Stimulated activated CD4-positive, alpha-beta T cell treated with anti-CD3 and anti-CD28 coated beads, Interleukin-1b, Interleukin-23, amount 100 ng/mL, for 1 hour (primary cell): ENCODE measurements at places on chromosomes 7 and 10.

GRCh38 chr7:109266610-109267009 is 696.9 kb downstream of the DNAJB9 start:
- no peak for DNase-seq

DNA sequence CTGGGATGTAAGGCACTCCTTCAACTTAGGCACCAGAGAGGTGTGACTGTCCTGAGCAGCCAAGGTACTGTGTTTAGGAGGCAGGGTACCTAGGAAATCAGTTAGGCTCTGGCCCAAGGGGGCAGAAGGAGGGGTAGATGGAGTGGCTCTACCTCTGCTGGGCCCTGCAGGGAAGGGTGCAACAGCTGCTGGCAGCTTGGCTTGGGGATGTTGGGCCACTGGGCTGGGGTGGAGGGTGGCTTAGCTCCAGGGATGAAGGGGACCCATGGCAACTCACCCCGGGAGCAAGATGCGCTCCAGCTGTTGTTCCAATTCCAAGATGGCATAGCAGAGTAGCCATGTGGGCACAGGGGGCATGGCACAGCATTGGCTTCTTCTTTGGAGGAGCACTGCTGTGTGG is 42.1 kb downstream of the NEURL1 start:
- DNase-seq, result no peak

- DNase-seq, result no peak
These were observed 739.1 kb downstream of the MAGI2 start for GRCh38 chr7:78714356-78714755.

- no peak for DNase-seq
These were observed 71.7 kb downstream of the KIF20B start for GRCh38 chr10:89773081-89773480.

- no peak for DNase-seq
These were observed 120.2 kb upstream of the RAB18 start for GRCh38 chr10:27383595-27384542.

- DNase-seq, result peak; percentile 5
These were observed 765 bp downstream of the PFKFB3 start for GRCh38 chr10:6203331-6204062.

DNA sequence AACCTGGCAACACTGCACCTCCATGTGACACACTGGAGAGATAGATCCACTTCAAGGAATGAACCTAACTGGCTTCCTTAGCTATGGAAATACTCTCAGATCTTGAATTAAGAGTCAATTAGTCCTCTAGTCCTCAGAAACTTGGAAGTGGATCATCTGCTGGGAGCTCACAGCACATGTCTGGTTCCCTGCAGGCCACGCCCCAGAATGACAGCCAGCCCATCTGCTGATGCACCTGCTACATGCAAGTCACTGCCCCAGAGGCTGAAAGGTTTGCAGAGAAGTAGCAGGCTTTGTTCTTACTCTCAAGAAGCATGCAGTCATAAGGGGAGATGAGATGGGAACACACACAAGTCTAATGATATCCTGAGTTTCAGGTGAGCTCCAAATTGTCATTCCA is 275.9 kb downstream of the SKAP2 start:
- DNase-seq, result no peak

GRCh38 chr7:143408686-143409561 is at the start of gene EPHA1:
EPHA1 (minus strand) TSS chr7:143408856; CDS start chr7:143408805, 51 bp downstream.
- no peak for DNase-seq

- DNase-seq, result no peak
These were observed 15.8 kb upstream of the UBE3C start for GRCh38 chr7:157122800-157123495.

DNA sequence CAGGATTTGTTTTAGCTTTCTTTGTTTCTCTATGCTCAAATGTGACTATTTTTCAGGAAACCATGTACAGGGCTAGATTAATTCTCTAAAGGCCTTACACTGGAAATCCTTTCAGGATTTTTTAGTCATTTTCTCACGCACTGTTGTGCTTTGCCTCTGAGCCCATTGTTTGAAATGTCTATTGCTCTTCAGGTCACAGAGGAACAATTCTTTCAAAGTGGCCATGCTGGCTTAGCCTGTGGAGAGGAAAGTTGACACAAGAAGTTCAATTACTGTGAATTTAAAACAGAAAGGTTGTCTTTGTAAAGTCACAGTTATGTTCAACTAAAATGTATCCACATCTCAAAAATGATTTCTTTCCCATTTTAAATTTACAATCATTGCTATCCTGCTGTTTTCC is 1071.7 kb upstream of the POT1 start:
- no peak for DNase-seq

DNA sequence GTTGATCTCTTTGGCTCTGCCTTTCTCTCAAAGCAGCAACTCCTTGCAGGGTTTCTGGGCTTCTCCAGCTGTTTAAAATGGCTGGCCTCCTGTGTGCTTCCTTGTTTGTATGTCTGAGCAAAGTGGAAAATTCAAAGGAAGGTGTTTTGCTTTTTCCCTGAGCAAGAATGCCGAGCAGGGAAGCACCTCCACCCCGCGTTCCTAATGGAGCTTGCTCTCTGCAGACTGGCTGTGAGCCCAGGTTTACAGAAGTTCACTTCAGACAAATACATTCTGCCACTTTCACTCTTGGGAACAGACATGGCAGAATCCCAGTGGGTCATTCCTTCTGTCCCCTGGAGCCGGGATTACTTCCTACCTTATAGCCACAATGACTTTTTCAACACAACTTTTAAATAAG is 181.8 kb upstream of the AGK start:
- no peak for DNase-seq

GRCh38 chr10:96299383-96299782 is 4.9 kb upstream of the DNTT start:
- no peak for DNase-seq

DNA sequence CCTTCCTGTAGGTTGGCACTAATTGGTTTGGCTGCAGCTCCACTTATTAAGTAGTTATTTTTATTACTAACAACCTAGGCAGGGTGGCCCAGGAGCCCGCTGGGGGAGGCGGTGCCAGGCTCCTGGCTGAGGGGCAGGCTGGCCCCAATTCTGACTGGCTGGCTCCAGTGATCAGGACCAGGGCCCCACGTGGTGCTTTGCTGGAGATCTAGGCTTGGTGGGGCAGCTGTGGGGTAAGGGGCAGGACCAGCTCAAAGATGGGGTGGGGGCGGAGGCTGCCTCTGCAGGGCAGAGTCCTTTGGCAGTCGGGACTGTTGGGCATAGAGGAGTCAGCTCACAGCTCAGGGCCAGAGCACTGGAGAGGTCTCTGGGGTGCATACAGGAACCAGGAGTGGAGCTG is 2.4 kb downstream of the ASL start:
- DNase-seq, result no peak

- DNase-seq, result no peak
These were observed 339.4 kb upstream of the ZMIZ1 start for GRCh38 chr10:78729366-78729765.

DNA sequence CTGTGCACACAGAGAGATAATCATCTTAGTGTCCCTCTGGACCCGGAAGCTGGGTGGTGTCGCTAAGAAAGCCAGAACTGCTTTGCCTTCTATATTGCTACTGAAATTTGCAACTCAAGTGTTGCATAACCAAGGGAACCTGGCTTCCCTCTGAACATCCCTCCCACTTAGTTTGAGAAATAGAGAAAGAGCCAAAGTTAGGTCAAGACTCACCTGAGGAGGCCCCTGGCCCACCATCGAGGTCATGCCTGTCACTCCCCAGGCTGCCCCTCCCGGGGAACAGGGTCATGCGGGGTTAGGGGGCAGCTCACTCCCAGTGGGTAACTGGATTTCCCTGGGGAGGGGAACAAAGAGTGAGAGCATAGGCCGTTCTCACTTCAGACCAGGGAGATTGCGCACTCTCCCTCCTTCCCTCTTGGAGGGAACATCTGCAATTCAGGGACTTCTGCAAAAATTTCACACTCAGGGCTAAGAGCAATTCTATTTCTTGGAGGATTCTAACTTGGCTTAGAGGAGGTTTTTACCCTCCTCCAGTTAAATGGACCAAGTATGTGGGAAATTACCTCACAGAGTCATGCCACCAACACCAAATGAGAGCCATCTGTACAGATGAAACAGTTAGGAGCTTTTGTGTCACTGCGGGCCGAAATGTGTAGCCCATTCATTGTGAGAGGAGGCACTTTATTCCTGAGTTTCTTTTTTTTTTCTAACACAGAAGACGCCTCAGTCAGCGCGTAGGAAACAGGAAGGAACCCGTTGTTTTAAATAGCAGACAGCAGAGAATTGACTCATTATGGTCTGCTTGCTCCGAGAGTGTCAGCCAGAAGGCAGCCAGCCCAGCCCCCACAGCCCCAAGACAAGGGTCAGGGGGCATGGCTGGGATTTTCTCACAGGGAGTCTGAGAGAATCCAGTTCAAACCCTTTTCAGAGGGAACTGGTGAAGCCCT is 221.3 kb downstream of the ARHGAP12 start:
- peak; percentile 3 for DNase-seq

GRCh38 chr10:121490871-121491519 is 107.2 kb downstream of the FGFR2 start:
- DNase-seq, result no peak

DNA sequence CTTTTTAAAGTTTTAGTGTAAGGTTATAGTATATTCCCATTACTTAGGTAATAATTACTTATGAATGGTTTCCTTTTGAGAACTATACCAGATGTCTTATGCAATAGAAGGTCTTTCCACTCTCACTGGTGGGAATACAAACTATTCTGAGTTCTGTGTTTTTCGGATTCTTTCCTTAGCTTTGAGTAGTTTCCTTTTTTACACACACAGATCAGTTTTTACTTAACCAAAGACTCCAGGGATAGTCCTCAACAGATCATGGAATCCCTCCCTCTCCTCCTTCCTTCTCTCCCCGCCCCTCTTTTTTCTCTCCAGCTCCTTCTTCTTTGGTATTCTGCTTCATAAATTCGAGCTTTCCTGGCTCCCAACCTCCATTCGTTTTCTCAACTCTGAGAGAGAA is 13.3 kb downstream of the COPG2 start:
- DNase-seq, result no peak

DNA sequence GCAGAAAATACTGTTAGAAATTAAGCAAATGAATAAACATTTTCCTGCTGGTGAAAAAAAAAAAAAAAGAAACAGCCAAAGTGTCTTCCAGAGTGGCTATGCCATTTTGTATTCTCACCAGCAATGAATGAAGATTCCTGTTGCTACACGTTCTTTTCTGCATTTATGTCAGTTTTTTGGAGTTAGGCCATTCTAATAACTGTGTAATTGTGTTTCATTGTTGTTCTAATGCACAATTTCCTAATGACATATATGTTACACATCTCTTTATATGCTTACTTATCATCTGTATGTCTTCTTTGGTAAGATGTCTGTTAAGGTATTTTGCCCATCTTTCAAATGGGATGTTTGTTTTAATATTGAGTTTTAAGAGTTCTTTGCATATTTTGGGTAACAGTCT is 213.7 kb downstream of the ITGB1 start:
- no peak for DNase-seq

DNA sequence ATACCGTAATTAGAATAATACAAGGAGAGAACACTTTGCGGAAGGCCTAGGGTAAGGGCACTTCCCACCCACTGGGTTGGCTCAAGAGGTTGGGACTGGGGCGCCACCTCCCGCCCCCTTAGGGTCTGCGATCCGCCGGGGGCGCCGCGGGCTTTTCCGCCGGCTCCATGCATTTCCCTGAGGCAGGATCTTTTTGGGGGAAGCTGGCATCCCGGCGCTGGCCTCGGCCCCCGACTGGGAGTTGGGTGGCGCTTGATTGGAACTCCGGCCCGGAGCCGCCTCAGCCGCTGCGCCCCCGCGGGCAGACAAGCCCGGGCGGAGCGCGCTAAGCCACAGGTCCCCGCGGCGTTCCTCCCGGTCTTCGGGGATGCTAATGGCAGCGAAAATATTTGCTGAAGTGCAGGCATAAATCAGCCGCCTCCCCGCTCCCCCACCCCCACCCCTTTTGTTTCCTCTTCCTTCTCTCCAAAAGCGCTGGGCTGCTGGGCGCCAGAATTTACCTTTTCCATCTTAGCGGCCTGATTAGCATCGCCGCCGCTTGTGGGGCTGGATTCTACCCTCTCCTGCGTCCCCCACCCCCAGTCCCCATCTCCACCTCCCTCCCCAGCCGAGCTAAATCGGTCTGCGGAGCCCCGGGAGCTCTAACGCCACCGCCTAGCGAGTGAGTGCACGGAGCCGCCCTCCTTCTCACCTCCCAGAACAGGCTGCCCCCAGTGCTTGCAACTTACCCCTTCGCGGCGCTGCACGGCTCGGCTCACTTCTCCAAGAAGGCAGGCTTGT is 5.1 kb downstream of the UNC5B start:
- no peak for DNase-seq

DNA sequence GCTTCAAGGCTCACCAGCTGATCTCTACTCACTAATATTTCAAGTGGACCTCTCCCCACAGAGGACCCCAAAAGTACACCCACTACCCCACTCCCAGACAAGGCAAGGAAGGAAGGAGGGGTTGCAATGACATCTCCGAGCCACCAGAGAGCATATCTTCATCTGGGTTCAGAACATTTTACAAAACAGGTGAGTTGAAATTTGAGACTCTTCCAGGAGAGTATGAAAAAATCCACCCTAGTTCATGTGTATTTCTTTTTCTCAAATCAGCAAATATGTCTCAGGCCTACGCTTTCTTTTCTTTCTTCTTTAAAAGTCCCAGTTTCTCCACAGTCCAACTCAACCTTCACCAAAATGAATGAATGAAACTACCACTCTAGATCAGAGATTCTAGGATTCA is 61.9 kb downstream of the SGMS1 start:
- DNase-seq, result no peak

- DNase-seq, result no peak
These were observed 7.8 kb downstream of the RPS24 start for GRCh38 chr10:78041170-78042057.

DNA sequence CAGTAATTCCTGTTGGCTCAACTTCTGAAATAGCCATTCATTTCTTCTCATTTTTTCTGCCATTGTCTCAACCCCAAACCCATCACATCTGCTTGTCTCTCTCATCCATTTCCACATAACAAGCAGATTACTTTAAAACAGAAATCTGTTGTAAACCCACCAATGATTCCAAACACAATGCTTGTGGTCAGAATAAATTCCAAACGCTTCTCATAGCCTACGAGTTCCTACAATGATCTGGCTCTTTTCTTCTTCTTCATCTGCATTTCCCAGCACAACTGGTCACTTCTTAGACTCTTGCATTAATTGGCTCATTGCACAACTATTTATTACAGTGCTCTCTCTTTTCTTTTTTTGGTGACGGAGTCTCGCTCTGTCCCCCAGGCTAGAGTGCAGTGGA is 364.1 kb downstream of the GATA3 start:
- DNase-seq, result no peak

GRCh38 chr7:25567430-25567829 is 339.1 kb upstream of the NPVF start:
- no peak for DNase-seq

- no peak for DNase-seq
These were observed 308.5 kb upstream of the NFE2L3 start for GRCh38 chr7:25843467-25843866.

DNA sequence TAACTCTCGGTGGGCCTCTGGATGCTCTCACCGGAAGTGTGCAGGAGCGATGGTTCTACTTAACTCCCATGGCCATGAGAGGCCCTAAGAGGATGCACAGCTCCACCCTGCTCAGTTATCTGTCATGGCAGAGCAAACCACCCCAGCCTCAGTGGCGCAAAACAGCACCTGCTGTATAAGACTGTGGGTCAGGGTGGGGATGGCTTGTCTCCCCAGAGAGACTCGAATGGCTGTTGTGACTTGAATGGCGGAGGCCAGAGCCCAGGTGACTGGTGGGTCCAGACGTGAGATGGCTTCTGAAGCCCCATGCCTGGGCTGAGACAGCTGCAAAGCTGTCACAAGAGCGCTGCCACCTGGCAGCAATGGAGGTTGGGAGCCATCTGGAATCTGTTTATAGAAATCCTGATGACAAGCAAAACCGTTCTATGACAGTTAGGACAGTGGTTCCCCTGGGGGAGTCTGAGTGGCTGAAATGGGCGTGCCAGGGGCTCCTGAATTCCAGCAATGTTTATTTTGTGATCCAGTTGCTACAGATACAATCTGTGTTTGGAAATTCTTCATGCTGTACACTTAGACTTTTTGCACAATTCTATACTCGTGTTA is 490.5 kb downstream of the TCERG1L start:
- no peak for DNase-seq
